ENCODE measurements at places on chromosomes 3 and 15.
A peak's percentile ranks its signal among the peaks of the same experiment; 100 is the strongest.

DNA sequence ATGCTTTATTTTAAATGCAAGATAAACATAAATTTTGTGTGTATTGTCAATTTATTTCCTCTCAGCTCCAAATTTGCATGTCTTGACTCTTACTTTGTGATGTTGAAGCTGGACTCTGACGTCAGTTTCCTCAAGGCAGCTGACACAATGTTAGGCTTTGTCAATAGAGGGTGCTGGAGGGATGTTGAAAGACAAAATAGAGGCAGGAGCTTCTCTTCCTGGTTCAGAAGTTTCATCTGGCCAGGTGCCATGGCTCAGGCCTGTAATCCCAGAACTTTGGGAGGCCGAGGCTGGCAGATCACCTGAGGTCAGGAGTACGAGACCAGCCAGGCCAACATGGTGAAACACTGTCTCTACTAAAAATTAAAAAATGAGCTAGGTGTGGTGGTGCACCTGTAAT, 408.6 kb downstream of the GBE1 start:
- DNase-seq, result no peak

DNA sequence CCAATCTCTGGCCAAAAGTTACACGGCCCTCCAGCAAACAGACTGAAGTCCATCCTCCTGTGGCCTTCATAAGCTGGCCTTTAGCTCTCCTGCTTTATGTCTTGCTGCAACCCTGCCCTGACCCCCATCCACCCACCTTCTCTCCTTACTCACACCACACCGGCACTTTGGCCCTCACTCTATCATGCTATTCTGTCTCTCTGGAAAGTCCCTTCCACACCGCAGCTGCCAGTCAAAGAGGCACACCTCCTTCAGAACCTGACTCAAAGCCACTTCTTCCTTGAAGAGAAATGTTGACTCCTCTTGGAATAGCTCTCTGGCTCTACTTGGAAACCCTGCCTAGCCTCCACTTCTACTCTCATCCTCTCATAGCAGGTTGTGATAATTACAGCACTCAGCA, 4.5 kb downstream of the GPR156 start:
- no peak for DNase-seq

- no peak for DNase-seq
Measured at GRCh38 chr15:59154243-59154642, 49.3 kb downstream of the CCNB2 start.

GRCh38 chr15:44300572-44300971, 12.1 kb downstream of the GOLM2 start:
- DNase-seq, result no peak

DNA sequence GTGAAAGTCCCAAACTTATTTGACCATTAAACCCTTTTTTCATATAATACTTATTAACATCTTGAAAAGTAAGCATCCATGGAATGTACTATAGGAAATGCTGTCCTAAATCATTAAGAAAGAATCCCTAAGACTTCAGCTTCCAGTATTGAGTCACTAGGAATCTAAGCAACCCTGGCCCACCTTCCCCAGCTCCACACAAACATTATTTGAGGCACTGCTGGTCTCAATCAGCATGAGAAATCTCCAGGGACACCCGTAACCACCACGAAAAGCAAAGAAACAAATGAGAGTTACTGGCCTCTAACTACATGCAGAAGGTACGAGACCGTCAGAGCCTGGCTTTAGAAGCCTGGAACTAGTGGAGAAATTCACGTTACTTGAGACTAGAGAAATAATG, 68.2 kb downstream of the POLQ start:
- no peak for DNase-seq

DNA sequence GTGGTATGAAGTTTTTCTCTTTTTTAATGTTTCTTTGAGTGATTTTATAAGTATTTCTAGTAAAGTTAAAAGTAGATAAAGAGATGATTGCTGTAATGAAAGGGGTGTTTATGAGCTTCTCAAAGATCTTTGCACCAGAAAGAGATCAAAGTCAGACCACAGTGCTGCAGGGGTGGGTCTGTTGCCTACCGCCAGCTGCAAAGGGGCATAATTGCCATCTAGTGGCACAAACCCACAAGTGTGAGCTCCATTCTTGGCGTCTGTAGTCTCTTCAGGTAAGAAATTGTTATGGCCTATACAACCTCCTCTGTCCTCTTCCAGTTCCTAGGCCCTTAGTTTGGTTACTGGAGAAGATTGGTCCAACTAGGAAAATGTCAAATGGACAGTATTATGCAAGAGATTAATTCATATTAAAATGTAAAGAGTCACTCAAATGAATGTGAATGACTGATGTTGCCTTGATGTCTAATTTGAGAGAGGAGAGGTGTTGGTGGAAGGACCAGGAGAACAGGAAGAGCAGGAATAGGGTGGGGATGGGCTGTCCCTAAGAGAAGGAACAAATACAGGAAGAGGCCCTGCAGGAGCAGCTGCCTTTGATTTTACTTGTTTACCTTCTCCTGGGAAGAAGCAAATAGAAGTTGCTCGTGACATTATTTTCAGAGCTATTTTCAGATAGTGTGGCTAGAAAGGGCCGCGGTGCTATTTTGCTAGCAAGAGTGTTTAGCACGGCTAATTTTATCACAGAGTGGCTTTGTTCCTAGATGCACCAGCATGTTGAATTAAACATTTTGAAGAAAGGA, 53.0 kb upstream of the GSK3B start:
- no peak for DNase-seq

- DNase-seq, result no peak
Measured at GRCh38 chr3:174317005-174317404, 542.1 kb upstream of the NAALADL2 start.

DNA sequence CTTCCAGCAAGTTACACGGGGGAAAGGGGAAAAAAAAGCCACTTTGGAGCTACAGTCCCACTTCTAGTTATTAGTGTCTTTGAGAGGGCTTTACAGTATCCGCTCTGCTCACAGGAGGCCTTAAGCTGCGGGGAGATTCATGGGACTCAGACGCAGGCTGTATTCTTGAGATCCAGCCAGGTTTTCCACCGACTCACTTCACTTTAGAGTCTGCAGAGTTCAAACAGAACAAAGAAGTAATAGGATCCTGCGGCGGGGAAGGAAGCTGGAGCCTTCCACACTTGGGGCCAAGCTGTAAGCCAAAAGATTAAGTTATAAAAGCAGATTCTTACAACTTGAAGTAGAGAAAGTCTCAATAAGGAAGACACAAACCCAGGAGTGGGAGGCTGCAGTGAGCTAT, 60.2 kb upstream of the FAM174B start:
- DNase-seq, result no peak

- no peak for DNase-seq
Measured at GRCh38 chr15:69751566-69751965, 298.9 kb downstream of the RPLP1 start.

DNA sequence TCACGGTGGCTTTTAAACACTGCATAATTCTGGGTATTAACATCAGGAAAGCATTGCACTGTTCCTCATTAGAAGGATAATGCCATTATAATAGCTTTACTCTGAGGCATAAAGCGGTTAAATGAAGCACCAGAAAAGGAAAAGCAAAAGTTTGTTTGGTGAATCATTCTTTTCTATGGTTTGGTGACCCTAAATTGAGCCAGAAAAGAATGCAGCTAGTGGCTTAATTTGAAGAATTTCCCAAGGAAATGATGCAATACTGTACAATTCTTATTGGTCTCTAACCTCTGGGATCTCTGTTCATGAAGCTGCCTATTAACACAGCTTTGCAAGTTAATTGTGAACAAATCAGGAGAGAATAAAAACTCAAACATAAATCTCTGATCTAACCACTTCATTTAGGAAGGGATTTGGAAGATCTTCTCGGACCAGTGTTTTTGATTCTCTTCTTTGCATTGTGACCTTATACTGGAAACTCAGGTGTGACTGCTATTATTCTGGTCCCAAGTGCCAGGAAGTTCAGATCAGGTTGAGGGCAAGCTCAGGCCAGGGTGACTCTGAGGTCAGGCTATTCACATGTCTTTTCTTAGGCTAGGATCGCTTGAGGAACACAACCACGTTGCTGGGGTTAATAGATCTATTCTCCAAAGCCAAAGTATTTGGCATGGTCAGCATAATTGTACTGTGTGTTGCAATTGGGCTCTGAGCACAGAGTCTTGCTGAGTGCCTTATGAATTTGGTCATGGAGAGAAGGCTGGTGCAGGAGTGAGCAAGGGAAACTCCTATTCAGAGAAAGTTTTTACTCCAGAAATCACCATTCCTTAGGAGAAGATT, 11.3 kb upstream of the DLG1 start:
- no peak for DNase-seq

GRCh38 chr3:183897606-183898005, 12.9 kb upstream of the PARL start:
- no peak for DNase-seq

DNA sequence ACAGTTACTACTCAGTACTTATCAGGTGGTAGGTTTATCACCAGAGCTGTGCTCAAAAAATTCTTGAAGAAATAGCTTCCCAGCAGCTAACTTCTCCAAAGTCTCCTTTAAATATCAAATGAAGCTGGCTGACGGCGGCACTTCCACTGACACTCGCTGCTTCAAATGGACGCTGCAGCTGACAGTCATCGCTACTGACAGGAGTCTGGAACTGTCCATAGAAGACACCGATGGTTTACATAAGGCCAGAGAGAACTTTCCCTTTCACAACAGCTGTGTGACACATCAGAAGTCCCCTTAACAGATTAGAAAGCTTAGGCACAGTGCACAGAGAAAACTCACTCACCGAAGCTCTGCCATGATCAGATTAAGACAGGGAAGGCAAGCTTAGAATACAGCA, 270.2 kb downstream of the SHOX2 start:
- no peak for DNase-seq

DNA sequence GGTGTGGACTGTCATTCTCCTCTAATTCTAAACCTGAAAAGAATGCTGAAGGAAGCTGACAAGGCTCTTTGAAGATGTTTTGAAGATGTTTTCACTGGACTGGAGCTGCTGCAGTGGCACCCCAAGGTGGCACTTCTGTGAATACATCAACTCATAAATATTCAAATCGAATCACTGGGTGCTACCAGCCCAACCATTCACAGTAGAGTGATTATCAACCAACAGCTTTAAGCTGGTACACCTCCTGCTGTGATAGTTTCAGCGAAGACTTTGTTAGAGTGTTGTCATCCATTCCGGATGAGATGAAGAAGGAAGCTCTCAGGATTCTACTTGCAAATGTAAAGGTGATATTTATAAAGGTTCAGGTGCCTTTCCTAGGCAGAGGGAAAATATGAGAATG, 106.6 kb downstream of the LSAMP start:
- no peak for DNase-seq

- DNase-seq, result no peak
Measured at GRCh38 chr3:131901686-131902085, 133.1 kb downstream of the CPNE4 start.

- DNase-seq, result no peak
Measured at GRCh38 chr3:43726521-43726920, 35.8 kb downstream of the ABHD5 start.

- DNase-seq, result peak; percentile 28
Measured at GRCh38 chr3:185253645-185254410, at the start of gene EHHADH. TSS of gene EHHADH (minus strand) at chr3:185254049. CDS start at chr3:185254022, 27 bp downstream.

GRCh38 chr15:56356616-56357015, 8.6 kb upstream of the TEX9 start:
- no peak for DNase-seq

- DNase-seq, result no peak
Measured at GRCh38 chr3:132594498-132594897, 2.6 kb upstream of the ACKR4 start.

- no peak for DNase-seq
Measured at GRCh38 chr15:85880501-85881190, 85.9 kb upstream of the KLHL25 start.

All from cortex of kidney (tissue), 1 donor.